ENCODE measurements at places on chromosomes 2 and 18.

DNA sequence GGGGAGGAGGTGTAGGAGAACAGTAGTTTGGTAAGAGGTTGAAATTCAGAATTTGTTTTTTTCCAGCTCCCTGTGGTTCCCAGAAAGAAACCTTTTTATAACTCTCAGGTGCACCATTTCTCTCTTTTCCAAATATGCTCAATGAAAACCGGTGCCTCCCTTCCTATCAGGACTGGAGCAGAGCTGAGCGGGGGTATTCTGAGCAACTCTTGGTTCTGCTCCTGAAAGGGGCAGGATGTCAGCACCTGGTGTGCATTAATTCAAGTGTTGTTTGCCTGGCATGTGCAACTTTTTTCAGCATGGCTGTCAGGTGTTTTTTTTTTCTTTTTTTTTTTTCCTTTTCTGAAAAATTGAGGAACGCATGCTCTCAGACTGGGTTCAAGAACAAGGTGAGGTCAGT lies 74.1 kb downstream of the MAPK4 start:
- DNase-seq = no peak

GRCh38 chr2:86147793-86148192 lies 41.8 kb downstream of the PTCD3 start:
- no peak for DNase-seq

DNA sequence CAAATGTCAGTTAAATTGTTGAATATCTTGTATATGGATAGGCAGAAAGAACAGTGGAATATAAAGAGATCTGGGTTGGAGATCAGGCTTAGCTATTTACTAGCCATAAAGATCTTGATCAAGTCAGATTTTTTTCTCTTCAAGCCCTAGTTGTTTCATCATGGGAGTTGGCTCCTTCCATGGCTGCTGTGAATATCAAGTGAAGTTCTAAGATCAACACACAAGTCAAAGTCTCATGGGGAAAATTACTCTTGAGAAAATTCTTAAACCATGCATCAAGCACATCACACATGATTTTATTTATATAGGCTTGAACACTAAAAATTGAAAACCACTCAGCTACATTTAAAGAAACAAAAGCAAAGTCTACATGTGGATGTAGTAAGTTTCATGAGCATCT lies 79.8 kb downstream of the C1D start:
- no peak for DNase-seq

GRCh38 chr18:47260120-47260923 lies 8.9 kb upstream of the SKOR2 start:
- DNase-seq = no peak

GRCh38 chr18:681985-682384 lies 24.5 kb downstream of the TYMS start:
- DNase-seq = no peak

- no peak for DNase-seq
Measured at GRCh38 chr2:139020287-139020686, 240.1 kb upstream of the NXPH2 start.

DNA sequence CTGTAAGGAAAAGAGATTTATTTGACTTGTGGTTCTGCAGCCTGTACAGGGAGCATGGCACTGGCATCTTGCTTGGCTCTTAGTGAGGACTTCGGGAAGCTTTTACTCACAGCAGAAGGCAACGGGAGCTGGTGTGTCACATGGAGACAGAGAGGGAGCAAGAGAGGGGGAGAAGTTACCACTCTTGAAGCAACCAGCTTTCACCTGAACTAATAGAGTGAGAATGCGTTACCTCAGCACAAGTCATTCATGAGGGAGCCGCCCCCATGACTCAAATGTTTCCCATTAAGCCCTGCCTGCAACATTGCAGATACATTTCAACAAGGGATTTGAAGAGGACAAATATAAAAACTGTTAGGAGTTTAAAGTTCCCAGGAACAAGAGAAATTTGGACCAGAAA lies 190.0 kb downstream of the CYRIA start:
- no peak for DNase-seq

DNA sequence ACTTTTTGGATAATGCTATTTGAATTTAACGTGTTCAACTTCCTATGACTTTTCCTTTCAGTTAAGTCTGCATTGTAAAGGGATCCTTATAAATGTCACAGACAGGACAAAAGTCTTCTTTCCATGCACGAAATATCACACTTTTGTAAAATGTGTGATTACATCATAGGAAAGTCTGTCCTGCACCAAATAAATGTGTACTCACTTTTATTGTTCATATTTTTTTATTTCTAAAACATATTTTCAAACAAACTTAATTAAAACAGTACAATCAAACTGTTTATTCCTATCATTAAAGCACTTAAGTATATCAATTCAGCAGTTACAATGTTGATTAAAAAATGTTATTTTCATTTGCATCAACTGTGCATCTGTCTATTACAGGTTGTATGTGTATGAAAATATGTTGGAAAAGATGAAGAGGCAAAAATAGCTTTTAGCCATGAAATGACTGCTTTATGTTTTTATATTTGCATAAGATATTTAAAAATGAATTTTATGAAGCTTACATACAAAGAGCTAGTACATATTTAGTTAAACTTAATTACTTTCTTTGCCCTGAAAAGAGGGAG lies 105.6 kb downstream of the CSRNP3 start:
- DNase-seq = no peak

DNA sequence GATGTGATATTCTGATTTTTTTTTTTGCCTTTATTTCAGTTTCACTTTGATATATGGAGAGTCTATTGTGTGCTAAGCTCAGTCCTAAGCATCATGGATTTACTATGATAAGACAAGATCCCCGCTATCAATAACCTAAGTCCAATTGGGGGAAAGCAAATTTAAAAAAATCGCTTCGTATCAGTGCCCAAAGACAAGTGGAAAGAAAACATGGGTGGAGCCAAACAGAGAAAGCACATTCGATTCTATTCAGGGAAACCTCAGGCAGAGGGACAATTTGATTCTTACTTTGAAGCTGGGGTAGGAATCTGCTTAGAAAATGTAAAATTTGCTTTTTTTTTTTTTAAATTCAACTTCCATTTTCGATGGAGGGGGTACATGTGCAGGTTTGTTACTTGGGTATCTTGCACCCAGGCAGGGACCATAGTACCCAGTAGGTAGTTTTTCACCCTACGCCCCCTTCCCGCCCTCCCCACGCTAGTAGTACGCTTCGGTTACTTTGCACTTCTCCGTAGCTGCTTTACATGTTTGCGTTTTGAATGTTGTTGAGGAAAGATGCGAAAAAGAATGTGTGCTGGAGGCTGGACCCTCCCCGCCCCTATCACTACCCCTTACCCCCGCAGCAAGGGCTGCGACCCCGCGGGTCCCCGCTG lies 12.4 kb downstream of the KIF5C start:
- no peak for DNase-seq

DNA sequence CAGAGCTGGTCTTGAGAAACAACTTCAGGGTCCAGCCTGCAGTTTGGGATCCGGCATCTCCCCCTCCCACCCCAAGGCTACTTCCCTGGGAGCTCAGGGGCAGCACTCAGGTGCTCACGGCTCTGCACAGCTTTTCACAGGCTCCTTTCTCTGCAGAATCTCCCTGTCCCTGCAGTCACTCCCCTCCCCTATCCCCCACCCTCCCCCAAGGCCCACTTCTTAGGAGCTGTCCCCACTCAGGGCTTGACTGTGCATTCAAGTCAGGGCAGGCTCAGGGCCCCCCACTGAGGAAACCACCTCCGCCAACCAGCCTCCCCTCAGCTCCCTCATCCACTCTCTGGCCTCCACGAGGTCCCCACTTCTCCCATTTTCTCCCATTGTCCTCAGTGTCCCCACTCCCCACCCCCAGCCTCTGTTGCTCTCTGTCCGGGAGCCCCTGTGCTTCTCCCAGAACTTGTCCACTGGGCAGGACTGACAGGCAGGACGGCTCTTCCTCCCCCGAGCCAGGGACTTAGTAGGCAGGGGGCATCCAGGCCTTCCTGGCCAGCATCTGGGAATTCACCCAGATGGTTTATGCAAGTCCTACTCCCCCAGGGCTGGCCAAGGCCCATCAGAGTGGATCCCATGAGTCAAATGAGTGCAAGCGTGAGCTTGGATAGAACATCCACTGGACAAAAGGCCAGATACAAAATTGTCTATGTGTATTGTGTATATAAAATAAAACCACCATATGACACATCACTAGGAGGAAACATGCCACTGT lies 7.6 kb downstream of the NMUR1 start:
- DNase-seq = no peak

DNA sequence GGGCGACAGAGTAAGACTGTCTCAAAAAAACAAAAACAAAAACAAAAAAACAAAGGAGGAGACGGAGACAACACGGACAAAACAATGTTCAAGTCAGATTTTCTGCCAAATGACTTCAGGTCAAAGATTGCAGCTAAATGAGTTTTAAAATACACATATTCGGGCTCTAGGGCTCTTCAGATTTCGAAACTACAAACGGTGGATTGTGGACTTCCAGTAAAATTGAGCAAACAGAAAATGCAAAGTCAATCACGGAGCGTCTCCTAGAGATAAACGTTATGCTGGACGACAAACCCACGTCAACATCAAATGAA lies 558 bp downstream of the MRPS5 start:
- no peak for DNase-seq

DNA sequence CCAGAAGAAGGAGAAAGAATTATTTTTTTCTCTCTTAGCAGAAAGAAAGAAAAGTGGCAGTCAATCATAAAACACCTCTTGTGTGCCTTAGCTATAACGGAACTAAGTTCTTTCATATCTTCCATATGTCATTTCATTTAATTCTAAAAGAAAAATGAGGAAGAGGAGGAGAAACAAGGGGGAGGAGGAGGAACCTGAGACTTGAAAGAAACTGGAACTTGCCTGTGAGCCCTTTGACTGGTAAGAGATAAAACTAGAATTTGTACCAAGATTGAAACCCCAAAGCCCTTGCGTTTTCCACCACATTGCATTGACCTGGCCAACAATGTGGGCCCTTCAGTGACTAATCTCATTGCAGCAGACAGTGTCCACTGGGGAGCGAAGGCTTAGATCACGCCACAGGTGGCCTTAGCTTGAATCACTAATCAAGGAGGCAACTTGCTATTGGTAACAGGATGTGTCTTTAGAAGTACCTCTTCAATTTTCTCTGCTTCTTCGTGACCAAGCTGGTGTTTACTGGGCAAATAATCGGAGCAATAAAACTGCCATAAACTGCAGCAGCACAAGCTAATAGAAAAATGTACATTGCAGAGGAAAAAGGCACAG lies 307.9 kb downstream of the CLIP4 start:
- no peak for DNase-seq

DNA sequence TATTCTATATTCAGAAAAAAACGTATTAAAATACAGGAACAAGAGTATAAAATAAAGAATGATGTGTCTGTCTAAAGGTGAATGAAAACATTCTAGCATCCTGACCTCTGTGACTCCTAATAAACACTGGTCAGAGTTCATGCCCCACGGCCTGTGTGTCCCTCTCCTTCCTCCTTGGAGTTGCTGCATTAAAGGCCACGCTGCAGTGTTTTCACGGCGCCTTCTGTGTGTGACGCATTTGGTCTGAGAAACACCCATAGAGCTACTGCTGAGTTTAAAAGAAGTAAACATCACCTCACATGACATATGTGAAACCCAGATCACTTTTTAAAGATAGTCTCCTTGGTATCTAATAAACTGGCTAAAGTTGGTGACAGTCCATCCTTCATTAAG lies 90.5 kb downstream of the ITGB1BP1 start:
- no peak for DNase-seq

GRCh38 chr2:195413422-195413821 lies 243.6 kb upstream of the SLC39A10 start:
- DNase-seq = no peak

DNA sequence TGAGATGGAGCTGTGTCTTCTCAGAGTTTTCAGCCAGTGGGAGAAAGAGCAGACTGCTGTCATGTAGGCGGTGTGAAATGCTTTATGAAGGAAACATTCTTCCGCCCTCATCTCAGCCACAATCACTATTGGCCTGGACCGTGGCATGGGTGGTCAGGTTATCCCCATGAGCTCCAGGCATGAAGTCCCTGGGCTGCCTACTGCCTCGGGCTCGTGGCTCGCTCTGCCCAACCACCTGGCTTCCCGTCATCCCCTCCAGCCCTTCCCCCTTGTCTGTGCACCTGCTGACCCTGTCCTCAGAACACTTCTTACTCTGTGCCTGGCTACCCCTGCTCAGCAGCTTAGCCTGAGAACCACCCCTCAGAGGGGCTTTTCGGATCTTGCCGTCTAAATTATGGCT lies 15.5 kb downstream of the COLEC11 start:
- no peak for DNase-seq

- no peak for DNase-seq
Measured at GRCh38 chr2:134190807-134191203, 63.1 kb upstream of the MGAT5 start.

GRCh38 chr2:127145280-127145895 lies 38.4 kb upstream of the BIN1 start:
- DNase-seq = no peak

GRCh38 chr18:28267878-28268625 lies 91.1 kb upstream of the CDH2 start:
- DNase-seq = no peak

GRCh38 chr2:224716201-224716600 lies at the start of gene CCDC195:
TSS of gene CCDC195 (minus strand) at chr2:224716365. CDS start at chr2:224716365, 0 bp downstream.
- no peak for DNase-seq

DNA sequence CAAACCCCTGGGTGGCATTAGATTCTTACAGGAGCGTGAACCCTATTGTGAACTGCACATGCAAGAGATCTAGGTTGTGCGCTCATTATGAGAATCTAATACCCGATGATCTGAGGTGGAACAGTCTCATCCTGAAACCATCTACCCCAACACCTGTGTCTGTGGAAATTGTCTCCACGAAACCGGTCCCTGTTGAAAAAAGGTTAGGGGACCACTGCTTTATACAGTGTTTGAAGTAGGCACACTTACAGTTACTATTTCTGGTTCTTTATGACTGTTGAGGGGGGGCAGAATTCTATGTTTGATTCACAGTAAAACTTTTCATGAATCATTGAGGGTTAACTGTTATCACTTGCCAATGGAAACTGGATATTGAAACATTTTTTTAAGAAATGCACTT lies 72.0 kb downstream of the RIF1 start:
- no peak for DNase-seq

- DNase-seq = no peak
Measured at GRCh38 chr2:17846676-17847075, 30.4 kb downstream of the MSGN1 start.

- no peak for DNase-seq
Measured at GRCh38 chr2:236107942-236108625, 60.1 kb downstream of the GBX2 start.

Measured in CD4-positive, alpha-beta T cell treated with Interferon gamma for 1 hour (primary cell).